ENCODE measurements at places on chromosomes 7 and 10.

DNA sequence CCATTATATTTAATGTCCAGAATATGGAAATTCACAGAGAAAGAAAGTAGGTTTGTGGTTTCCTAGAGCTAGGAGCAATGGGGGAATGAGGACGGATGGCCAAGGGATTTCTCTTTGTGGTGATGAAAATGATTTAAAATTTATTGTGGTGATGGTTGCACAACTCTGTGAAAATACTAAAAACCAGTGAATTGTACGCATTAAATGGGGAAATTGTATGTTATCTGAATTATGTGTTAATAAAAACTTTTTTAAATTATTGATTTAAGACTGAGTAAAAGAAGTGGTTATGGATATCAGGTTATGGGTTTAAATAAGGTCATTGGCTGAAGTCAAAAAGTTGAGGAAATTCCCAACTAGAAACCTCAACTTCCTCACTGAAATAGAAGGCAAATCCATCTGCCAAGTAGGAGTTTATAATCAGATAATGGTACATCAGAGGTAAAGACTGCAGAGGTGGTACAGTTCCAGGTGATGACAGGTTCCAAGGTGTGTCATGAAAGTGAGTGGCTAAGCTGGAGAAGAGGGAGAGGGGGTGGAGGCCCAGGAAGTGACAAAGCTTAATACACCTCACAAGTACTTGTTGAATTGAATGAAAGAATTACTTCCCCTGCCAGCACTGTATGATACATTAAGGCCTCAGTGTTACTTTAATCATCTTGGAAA lies 68.9 kb upstream of the CCDC71L start:
- no peak for DNase-seq

DNA sequence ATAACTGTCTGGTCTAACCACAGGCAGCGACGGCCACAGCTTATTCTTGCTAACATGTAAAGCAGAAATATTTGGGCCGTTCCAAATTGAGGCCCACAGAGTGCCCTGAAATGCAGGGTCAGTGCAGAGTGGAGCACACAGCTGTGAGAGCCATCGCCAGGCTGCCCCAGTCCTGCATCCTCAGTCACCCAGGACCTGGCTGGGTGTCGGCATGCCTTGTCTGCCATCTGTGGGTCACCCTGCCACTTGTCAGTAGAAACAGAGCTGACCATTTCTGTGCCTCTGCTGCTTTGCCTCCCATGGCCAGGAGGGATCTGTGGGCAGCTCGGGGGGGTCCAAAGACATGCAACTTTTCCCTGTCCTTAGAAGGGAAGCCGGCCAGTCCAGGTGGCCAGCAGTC lies 57.3 kb upstream of the BTBD16 start:
- DNase-seq = peak; percentile 62

GRCh38 chr10:11610166-11610825 lies 1.2 kb downstream of the USP6NL start:
- no peak for DNase-seq

GRCh38 chr10:101903827-101904550 lies 60.4 kb upstream of the KCNIP2 start:
- DNase-seq = peak; percentile 10

GRCh38 chr10:43198682-43199005 lies 60.4 kb downstream of the CSGALNACT2 start:
- no peak for DNase-seq

GRCh38 chr7:52184006-52184703 lies 851.3 kb upstream of the POM121L12 start:
- DNase-seq = no peak

DNA sequence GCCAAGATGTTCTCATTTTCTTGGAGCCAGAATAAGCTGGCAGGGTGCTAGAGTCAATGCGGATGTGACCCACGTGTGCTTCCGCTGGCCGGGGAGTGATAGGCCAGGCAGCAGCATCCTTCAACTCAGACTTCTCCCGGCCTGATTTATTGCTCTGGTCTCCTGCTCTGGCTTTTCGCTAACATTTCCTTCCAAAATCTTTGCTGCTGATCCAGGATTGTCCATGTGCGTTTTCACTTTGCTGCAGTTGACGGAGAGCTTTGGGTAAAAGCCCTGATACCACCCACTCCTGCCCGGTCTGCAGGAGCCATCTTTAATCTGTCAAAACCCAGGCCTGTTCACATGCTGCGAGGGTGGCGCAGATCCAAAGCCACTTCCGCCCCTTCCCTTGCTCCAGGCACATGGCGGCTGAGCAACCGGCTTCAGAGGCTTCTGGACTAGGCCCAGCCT lies 106.8 kb downstream of the CYP26A1 start:
- DNase-seq = no peak

DNA sequence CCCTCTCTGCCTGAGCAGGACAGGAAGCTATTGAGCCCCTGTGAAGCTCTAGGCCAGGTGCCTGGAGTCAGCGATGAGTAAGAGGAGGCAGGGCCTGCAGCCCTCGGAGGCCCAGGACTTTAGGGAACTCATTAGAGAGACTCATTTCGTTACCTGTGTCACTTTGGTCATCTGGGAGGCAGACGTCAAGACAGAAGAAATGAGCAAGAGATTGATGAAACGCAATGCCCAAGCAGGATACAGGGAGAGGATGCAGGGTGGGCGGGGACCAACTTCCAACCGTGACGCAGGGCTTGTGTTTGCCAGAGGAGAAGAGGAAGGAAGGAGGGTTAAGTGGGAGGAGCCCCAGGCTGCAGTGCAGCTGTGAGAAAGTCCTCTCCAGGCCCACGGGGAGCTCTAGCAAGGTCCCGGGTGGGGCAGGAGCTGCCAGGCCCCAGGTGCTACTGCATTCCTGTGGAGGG lies 26.4 kb upstream of the GNA12 start:
- DNase-seq = no peak

GRCh38 chr7:53607961-53608360 lies 572.5 kb downstream of the POM121L12 start:
- DNase-seq = no peak

DNA sequence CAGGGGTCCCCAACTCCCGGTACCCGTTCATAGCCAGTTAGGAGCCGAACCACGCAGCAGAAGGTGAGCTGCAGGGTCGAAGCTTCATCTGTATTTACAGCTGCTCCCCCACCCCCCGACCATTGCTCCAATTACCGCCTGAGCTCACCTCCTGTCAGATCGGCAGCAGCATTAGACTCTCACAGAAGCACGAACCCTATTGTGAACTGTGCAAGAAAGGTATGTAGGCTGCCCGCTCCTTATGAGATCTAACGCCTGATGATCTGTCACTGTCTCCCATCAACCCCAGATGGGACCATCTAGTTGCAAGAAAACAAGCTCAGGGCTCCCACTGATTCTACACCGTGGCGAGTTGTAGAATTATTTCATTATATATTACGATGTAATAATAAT lies 14.6 kb upstream of the AZGP1 start:
- no peak for DNase-seq

DNA sequence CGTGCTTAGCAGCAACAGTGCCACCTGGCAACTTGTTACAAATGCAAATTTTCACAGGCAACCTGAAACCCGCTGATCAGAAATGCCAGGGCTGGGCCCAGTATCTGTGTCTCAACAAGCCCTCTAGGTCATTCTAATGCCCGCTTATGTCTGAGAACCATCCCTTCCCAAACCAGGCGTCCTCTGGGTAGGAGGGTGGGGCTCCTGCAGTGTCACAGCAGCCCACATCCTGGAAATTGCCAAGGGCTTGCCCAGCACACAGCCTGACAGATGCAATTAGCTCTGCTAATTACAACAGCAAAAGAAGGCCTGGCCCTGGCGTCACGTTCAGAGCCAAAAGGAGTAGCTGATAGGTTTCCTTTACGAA lies 15.9 kb downstream of the ITPRIP start:
- no peak for DNase-seq

DNA sequence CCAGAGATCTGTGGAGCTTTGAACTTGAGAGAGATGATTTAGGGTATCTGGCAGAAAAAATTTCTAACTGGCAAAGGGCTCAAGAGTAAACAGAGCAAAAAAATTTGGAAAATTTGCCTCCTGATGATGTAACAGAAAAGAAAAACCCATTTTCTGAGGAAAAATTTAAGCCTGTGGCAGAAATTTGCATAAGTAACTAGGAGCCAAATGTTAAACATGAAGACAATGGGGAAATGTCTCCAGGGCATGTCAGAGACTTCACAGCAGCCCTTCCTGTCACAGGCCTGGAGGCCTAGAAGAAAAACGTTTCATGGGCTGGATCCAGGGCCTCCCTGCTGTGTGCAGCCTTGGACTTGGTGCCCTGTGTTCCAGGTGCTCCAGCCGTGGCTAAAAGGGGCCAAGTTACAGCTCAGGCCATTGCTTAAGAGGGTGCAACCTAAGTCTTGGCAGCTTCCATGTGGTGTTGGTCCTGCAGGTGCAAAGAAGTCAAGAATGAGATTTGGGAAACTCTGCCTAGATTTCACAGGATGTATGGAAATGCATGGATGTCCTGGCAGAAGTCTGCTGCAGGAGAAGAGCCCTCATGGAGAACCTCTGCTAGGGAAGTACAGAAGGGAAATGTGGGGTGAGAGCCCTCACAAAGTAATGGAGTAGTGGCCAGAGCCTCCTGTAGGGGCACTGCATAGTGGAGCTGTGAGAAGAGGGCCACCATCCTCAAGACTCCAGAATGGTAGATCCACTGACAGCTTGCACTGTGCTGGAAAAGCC lies 8.1 kb downstream of the SEMA3D start:
- no peak for DNase-seq

DNA sequence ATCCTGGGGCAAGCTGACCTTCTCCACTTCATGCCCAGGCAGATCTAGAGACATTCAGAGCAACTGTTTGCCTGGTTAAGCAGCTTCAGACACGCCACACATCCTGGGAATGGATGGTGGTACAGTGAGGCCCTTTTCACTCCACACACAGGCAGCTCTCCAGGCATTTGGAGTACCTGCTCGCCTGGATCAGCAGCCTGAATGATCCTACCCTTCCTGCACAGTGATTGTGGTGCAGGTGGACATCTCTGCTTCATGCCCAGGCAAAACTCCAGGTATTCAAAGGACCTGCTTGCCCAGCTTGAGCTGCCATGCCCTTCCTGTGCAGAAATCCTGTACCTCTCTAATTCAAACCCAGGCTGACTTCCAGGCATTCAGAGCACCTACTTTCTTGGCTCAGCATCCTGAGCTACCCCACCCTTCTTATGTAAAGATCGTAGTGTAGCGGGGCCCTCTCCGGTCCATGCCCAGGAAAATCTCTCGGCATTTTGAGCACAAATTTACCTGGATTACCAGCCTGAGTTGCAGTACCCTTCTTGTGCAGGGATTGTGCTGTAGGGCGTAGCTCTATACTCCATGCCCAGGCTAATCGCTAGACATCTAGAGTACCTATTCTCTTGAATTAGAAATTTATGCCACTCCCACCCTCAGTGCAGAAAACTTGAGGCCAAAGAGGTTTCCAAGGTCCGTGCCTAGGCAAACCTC lies 972.8 kb downstream of the ANKRD7 start:
- DNase-seq = no peak

- no peak for DNase-seq
These were observed 79.8 kb upstream of the PPIF start for GRCh38 chr10:79267499-79267898.

DNA sequence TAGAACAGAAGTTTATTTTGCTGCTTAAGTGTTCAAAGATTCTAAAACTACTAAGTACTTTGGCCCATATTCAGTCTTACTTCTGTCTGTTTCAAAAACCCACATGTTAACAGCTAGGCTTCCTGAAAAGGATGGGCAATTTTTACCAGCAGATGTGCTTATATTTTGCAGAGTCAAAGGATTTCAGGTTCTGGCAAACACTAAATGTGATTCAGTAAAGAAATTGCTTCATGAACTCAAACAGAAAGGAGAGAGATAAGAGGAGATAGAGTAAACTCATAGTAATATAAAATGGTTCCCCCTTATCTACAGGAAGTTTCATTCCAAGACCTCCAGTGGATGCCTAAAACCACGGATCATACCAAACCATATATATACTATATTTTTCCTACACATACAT lies 248.5 kb downstream of the AGMO start:
- no peak for DNase-seq

DNA sequence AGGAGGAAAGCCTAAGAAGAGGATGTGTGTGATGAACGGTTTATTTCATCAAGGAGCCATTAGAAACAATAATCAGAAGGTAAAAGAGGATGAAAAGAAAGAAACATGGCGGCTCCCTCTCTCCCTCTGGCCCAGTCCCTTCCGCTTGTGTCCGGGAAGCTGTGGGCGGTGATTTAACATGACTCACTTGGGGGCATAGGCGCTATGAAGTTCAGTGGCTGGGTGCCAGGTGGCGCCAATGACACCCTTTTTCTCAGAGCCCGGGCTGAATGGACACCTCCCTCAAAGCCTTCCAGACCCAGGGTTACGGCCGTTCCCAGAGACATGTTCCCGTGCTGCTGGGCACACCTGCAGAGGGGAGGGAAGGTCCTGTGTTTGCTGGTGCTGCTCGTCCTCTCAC lies 244.0 kb downstream of the SKAP2 start:
- no peak for DNase-seq

GRCh38 chr7:130341882-130342281 lies 2.7 kb upstream of the CPA5 start:
- no peak for DNase-seq

- DNase-seq = no peak
These were observed 543.8 kb downstream of the PTPRN2 start for GRCh38 chr7:158043551-158044481.

- no peak for DNase-seq
These were observed 599.2 kb upstream of the MGMT start for GRCh38 chr10:128867819-128868218.

GRCh38 chr10:5666841-5667630 lies 641 bp upstream of the ASB13 start:
- DNase-seq = no peak

DNA sequence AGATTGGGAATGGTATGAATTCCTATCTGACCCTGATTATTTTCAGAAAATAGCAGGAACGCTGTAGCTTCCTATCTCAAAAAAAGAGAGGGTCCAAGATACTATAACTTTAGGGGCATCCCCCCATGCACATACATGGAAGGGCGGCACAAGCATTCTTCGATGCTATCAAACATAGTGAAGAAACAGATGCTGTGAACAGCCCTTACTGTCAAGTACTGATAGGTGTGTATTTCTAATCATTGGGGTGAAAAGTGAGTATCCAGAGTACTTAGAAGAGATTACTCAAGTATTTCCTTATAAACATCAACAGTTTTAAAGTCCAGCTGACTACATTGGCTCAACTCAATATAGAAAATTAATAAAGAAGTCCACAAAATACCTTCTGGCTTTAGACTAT lies 17.0 kb upstream of the NUP42 start:
- no peak for DNase-seq

DNA sequence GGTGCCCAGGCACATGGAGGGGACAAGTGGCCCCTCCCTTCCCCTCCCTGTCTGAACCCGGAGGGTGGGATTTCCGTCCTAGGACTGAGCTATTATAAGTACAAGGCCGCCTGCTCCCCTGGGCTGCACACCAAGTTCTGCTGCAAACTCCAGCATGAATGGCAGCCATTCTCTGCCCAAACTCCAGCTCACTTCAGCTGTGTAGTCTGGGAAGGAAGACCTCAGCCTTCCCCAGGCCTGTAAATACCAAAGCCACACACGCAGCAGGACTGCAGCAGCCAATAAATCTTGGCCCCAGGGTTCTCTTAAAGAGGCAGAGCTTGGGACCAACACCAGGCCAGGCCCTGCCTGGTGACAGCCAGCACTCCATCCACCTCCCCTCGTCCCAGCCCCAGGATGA lies 291.3 kb upstream of the ZMIZ1 start:
- DNase-seq = peak; percentile 86

GRCh38 chr7:112502700-112503099 lies 21.9 kb downstream of the LSMEM1 start:
- no peak for DNase-seq

GRCh38 chr7:96426027-96426426 lies 104.1 kb upstream of the SLC25A13 start:
- no peak for DNase-seq

All from amygdala (tissue), 56 donors.